SK-N-MC (cell line): ENCODE measurements at places on chromosomes 6 and 20.
A peak's percentile ranks its signal among the peaks of the same experiment; 100 is the strongest.

DNA sequence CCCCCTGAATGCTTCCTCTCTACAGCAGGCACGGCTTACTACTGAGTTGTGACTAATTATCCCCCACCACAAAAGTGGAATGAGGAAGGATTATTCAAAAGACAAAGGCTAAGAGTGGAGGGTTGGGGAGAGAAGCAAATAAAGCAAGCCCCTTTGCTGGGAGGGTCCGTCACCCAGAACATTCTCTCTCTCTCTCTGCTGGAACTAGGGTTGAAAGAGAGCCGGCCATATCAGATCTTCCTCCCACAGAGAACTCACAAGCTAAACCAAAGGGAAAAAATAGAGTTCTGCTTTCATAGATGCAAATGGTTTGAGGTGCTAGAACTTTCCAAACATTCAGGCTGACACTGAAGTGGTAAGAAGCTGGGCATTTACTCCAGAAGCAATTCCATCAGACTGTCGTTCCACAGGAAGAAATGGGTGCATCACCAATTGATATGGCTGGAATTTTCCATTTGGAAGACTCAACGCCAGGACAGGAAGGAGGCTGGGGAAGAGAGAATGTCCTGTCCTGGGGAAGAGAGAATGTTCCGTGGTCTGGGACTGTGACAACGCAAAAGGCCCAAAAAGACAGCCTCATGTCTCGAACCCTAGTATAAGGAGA is 7.9 kb downstream of the ZMYND8 start:
- DNase-seq = no peak

DNA sequence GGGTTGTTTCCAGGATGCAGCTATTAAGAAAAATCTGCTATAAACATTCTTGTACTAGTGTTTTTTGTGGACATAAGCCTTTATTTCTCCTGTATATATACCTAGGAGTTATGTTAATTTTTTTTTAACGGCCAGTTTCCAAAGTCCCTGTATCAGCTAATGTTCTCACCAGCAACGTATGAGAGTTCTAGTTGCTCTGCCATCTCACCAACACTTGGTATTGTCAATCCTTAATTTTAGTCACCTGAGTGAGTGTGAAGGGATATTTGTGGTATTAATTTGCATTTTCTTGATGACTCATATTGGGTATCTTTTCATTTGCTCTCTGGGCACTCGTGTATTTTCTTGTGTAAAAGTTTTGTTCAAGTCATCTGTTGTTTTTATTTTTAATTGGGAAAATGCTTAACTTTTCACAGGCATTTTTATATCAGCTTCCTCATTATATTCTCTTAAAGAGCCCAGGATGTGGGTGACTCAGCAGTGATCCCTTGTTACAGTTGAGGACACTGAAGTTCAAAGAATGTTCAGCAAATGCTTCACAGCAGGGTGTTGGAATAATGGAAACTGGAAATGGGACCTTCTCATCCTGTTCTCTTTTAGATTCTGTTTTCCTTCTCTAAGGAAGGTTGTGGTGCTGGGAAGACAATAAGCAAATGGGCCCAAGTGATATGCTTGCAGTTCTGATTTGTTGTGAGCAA is 211.7 kb upstream of the PRND start:
- no peak for DNase-seq

DNA sequence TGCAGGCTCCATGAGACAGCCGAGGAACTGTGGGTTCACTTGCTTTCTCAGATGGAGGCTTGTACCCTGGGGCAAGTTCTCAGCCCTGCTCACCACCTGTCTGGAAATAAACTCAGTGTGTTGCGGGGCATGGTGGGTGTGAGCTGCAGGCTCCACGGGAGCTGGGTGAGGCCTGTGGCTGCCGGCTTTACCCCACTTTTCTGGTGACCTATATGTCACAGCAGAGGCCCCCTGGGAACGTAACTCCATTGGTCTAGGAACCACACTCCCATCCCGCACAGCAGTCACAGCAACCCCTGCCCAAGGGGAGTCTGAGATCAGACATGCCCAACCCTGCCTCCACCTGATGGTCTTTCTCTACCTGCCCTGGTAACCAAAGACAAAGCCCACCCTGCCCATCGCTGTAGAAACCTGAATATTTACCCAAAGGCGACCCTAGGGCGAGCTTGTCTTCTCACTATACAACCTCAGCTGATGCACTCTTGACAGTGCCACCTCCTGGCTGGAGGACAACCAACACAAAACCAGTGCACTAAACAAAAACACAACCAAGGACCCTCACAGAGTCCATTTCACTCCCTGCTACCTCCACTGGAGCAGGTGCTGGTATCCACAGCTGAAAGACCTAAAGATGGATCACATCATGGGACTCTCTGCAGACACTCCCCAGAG is 174.3 kb downstream of the PDE10A start:
- DNase-seq = no peak

- no peak for DNase-seq
These were observed 54.4 kb downstream of the DTNBP1 start for GRCh38 chr6:15608396-15608795.

GRCh38 chr6:1267790-1268762 is 43.8 kb upstream of the FOXQ1 start:
- DNase-seq = no peak

DNA sequence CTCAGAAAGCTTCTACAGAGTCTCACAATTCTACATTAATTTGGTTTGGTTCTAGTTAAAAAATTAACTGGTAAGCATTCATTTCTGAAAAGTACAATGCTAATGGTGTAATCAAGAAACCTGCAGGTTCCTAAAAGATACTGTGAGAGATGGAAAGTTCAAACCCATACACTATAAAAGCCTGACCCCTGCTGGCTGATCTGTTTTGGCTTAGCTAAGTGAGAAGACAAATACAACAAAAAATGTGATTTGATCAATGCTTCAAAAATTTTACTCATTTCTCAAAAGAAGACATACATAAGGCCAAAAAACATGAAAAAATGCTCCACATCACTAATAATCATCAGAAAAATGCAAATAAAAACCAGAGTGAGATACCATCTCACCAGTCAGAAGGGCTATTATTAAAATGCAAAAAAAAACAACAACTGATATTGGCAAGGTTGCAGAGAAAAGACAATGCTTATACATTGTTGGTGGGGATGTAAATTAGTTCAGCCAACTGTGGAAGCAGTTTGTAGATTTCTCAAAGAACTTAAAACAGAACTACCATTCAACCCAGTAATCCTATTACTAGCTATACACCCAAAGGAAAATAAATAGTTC is 102.8 kb downstream of the MOXD1 start:
- DNase-seq = peak; percentile 53

DNA sequence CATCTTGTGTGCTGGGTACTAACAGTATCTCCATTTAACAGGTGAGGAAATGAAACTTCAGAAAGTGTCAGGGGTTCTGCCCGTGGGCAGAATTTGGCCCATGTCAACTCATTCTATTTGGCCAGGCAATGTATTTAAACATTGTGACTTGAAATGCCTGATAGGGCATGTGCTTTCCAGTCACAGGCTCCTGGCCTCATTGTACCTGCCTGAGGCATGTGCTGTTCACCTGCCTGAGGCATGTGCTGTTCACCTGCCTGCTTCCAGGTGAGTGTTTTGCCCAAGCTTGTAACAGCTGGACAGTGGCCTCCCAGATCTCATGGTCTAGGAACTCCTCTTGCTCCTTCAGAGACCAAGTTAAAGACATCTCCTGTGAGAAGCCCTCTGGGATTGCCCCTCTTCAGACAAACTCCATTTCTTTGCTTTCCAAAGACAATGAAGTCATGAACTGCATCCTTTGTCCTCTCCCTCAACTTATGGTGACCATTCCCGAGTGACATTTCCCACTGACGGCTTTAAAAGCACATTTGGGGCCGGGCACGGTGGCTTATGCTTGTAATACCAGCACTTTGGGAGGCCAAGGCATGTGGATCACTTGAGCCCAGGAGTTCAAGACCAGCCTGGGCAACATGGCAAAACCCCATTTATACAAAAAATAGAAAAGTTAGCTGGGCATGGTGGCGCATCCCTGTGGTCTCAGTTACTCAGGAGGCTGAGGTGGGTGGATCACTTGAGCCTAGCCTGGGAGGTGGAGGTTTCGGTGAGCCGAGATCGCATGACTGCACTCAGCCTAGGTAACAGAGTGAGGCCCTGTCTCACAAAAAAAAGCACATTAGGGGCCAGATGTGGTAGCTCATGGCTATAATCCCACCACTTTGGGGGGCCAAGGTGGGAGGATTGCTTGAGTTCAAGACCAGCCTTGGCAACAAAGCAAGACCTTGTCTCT is 48.7 kb downstream of the BCAS4 start:
- DNase-seq = no peak

GRCh38 chr20:63148696-63149095 is 67.2 kb downstream of the YTHDF1 start:
- DNase-seq = no peak

- no peak for DNase-seq
These were observed 81.7 kb downstream of the QKI start for GRCh38 chr6:163496205-163496604.

- DNase-seq = no peak
These were observed 746 bp downstream of the BACH2 start for GRCh38 chr6:90295854-90296340.

GRCh38 chr20:41392871-41393704 is 26.5 kb upstream of the EMILIN3 start:
- no peak for DNase-seq

GRCh38 chr20:9066191-9066590 is 2.7 kb upstream of the PLCB4 start:
- no peak for DNase-seq
